ENCODE measurements at places on chromosomes 7 and 10. TPM values are rescaled to one million over a fixed set of nuclear protein-coding genes. Genes with fewer than 3 reads are reported as not detected.

ITPRID1 gene
- total RNA-seq = not detected

TRIL gene
- under 0.01 TPM for total RNA-seq

TMEM196 gene
- total RNA-seq = not detected

NPM3 gene
- 136 TPM for total RNA-seq

GPR85 gene
- 0.27 TPM for total RNA-seq

DLX6 gene
- under 0.01 TPM for total RNA-seq

FAM25C gene
- total RNA-seq = not detected

RSPH10B2 gene
- total RNA-seq = under 0.01 TPM

TAS2R41 gene
- total RNA-seq = 1.3 TPM

SPDYE6 gene
- not detected for total RNA-seq

- DNase-seq = no peak
Observed at GRCh38 chr7:139169816-139170215, 60.3 kb upstream of the ZC3HAV1 start.

DNA sequence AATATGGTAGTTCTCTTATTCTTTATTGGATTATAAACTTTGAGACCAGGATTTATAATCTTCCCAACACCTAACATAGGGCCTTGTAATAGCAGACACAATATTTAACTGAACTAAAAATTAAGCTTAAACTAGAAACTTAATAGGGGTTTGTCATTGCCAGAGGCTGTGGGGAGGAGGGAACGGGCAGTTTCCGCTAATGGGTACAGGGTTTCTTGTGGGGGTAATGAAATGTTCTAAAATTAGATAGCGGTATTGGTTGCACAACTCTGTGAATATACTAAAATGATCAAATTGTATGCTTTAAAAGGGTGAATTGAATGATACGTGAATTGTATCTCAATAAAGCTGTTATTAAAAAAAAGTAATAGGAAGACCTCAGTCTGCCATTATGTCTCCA is 45.4 kb downstream of the NT5C2 start:
- DNase-seq = no peak

DNA sequence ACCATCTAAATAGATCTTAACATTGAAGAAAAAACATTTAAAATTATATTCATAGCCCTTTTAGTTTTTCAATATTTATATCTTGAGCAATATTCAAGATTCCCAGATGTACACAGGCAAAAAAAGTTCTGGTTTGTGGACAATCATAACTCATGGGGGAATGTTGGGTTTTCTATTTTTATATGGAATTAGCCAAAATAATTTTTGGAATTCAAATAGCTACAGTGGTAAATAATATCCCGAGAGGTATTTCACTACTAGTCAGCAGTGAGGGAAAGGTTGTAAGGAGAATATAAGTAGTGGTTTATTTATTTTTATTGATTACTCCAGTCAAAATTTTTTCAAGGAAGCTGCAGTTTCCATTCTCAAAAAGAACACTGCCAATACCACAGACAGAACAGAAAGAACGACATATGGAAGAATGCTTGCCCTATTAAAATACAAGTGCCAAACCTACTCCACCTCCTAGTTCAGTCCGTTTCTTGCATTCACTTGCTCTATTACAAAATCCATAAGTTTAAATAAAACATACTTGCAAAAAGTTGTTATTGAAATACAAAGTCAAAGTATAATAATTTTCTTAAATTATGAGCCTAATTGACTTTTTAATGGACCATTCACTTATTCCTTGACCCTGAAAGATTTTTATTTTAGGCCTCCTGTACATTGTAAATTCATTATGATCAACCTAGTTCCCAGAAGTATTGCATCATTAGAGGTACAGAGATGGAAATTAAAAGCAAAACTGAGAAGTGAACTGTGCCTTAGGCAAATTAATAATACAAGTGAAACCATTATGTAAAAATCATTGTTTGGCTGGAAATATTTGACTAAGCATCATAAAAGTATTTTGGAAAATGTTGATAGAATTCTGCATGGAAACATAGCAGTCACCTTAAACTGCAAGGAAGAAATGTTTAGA is 533.2 kb downstream of the PARD3 start:
- no peak for DNase-seq

- DNase-seq = no peak
Observed at GRCh38 chr7:132103718-132104117, 472.6 kb downstream of the PLXNA4 start.

- no peak for DNase-seq
Observed at GRCh38 chr7:111012799-111013675, 77.9 kb upstream of the LRRN3 start.

DNA sequence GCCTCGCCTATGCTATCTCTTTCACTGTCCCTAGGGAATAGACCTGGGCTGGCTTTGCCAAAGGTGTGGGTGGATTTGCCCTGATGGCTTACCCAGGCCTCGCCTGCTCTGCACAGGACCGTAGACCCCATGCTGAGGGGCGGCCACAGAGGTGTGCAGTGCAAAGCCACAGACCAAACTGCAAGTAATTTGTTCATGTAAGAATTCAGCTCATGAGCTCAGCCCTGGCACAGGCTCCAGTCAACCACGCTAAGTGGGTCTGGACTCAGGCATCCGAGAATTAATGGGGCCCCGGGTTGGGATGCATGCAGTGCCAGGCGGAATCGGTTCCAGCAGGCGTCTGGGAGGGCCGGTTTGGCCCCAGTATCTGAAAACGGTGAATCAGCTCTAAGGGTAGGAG is 445.2 kb downstream of the DNAJB6 start:
- DNase-seq = no peak

DNA sequence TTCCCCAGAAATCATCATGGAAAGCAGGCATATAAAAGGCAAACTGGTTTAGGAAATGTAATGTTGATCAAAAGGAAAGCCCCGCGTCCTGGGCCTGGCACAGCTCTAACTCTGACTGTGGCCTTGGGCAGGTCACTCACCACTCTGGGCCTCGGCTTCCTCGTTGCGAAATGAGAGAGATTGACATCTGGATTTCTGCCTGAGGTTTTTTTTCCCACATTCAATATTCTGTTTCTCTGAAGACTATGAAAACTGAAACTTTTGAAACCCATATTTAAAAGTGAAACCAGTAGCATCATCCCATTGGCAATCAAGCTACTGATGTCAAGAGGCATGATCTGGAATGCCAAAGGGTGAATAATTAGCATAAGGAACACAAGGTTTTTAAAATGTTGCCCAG is 369.7 kb upstream of the NPVF start:
- DNase-seq = no peak

- no peak for DNase-seq
Observed at GRCh38 chr10:13944823-13945222, 358.1 kb downstream of the PRPF18 start.

DNA sequence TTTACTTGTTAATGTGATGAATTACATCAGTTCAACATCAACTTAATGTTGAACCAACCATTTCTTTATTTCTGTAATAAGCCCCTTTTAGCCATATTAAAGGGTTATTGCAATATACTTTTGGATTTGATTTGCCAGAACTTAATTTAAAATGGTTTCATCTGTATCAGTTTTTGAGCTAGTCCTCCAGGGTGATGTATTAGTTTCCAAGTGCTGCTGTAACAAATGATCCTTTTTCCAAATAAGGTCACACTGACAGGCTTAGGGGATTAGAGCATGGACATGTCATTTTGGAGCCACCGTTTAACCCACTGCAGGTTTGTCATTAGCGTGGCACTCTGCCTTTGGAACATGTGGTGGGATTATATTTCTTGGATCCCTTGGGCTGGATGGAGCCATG is 244.8 kb upstream of the PLPP4 start:
- DNase-seq = no peak

Measured in hematopoietic multipotent progenitor cell (in vitro differentiated cells).